ENCODE measurements at places on chromosomes 2 and 18. TPM values are rescaled to one million over a fixed set of nuclear protein-coding genes. Genes with fewer than 3 reads are reported as not detected.

Gene NRBP1
- 83.3 TPM for total RNA-seq

Gene SEMA4F
- total RNA-seq: 12.7 TPM

Gene AMER3
- not detected for total RNA-seq

Gene PDE1A
- under 0.01 TPM for total RNA-seq

Gene LYPD6
- total RNA-seq: 0.56 TPM

Gene G6PC2
- total RNA-seq: not detected

Gene SFT2D3
- total RNA-seq: 7.9 TPM

Gene TANC1
- 34.1 TPM for total RNA-seq

Gene GPR45
- not detected for total RNA-seq

Gene CXCR1
- total RNA-seq: not detected

Gene SYT4
- total RNA-seq: not detected

Gene ALPP
- not detected for total RNA-seq

Gene CFC1
- not detected for total RNA-seq

Gene RAB10
- total RNA-seq: 208 TPM

Gene SCN2A
- 0.07 TPM for total RNA-seq

Gene ALK
- total RNA-seq: not detected

Gene ITPRIPL1
- 0.99 TPM for total RNA-seq

Gene GCG
- total RNA-seq: not detected

Gene TEKT4
- total RNA-seq: not detected

Gene SERPINB3
- total RNA-seq: 212 TPM

Gene PASK
- total RNA-seq: 6.5 TPM

Gene MRO
- not detected for total RNA-seq

Gene ARMC9
- 10.4 TPM for total RNA-seq

Gene DNER
- total RNA-seq: 5.1 TPM

Gene LBH
- 13.3 TPM for total RNA-seq

Gene GPR35
- total RNA-seq: 0.28 TPM

Gene UGT1A6
- 35.8 TPM for total RNA-seq

Gene HOXD13
- total RNA-seq: not detected

Gene INO80D
- total RNA-seq: 5.4 TPM

Gene AGXT
- total RNA-seq: not detected

Gene DGKD
- 7.3 TPM for total RNA-seq

Gene PPP4R1
- 101 TPM for total RNA-seq

Gene GAL3ST2
- not detected for total RNA-seq

Gene FAM124B
- total RNA-seq: not detected

Gene NT5C1B
- total RNA-seq: not detected

Gene GKN2
- total RNA-seq: not detected

Gene NYAP2
- total RNA-seq: not detected

Gene MROH2A
- not detected for total RNA-seq

Gene IL18R1
- 1.2 TPM for total RNA-seq

Gene LIMS3
- 1.4 TPM for total RNA-seq

Gene CERKL
- total RNA-seq: not detected

Gene ELAC1
- total RNA-seq: 4.9 TPM

Gene HOXD12
- not detected for total RNA-seq

Gene FTCDNL1
- total RNA-seq: 0.09 TPM

Gene MALL
- total RNA-seq: 126 TPM

Gene ABCG5
- total RNA-seq: not detected

Gene STAT4
- 2.6 TPM for total RNA-seq

Gene SPATA3
- not detected for total RNA-seq

Gene ADCY3
- total RNA-seq: 35.2 TPM

Gene DYNAP
- total RNA-seq: not detected

Gene MAP2
- total RNA-seq: 5.6 TPM

Gene POLR1A
- 18.8 TPM for total RNA-seq

Gene GLI2
- total RNA-seq: 0.85 TPM

All from airway epithelial cell (primary cell).